ENCODE measurements at places on chromosomes 1 and 21.
A peak's percentile ranks its signal among the peaks of the same experiment; 100 is the strongest.

DNA sequence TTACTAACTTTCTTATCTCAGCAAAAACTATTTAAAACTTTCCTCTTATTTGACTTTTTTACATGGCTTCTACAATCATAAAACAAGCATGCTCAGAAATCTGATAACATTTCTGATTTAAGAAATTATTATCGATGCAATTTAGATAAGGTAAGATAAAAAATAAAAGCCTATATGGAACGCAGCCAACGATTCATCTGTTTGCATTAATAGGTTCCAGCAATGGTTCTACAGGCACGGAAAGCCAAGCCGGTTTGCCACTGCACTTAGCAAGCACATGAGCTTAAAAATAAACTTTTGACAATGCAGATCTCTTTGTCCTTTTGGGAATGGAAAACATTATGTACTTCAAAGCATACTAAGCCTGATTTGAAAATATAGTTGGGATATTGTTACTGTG, 77.5 kb upstream of the KCNK2 start:
- DNase-seq = no peak

- DNase-seq = no peak
These were observed 17.5 kb upstream of the PDIK1L start for GRCh38 chr1:26094076-26094669.

DNA sequence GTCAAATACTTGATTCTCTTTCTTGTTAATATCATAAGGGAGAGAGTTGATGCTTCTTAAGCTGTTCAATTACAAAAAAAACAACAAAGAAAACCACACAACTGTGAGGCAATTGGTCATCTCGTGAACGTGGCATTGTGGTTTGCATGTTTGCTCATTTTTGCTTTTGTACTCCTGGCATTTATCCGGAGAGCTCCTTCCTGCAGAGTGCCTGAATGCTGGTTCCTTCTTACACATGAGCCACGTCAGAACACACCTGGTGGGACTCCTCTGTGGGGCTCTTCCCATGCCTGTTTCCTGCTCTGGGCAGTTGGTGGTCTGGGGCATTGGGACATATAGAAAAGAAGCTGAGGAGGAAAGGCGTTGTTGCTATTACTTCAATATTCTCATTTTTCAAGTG, 25.7 kb downstream of the KCNK1 start:
- DNase-seq = no peak

- DNase-seq = no peak
These were observed 51.3 kb downstream of the PRPF38A start for GRCh38 chr1:52455686-52456085.

DNA sequence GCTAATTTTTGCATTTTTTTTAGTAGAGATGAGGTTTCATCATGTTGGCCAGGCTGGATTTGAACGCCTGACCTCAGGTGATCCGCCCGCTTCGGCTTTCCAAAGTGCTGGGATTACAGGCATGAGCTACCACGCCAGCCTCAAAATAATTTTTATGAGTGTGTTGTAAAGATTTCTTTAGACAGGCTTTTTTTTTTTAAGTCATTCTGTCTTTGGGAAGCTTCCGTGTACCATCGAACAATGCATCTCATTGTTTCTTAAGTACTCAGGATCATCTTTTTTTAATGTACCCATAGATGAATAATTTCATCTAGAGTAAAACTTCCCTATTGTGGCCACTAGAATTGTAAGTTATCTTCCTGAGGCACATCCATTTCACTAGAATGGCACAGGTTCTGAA, 19.6 kb upstream of the SDC3 start:
- DNase-seq = no peak

DNA sequence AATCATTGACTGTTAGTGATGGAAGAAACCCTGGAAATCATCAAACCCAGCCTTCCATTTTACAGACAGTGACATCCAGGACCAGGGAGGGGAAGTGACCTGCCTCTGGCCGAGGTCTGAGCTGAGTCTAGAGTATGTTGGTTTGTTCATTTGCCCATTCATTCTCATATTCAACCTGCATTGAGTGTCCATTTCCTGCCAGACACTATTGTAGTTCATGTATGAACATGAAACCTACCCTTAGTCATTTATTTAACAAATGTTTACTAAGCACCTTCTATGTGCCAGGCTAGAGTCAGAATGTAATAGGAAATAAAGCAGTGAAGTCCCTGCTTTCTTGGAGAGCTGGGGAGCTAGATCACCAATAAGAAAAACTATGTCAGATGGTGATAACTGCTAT, 51.3 kb downstream of the KCND3 start:
- no peak for DNase-seq

DNA sequence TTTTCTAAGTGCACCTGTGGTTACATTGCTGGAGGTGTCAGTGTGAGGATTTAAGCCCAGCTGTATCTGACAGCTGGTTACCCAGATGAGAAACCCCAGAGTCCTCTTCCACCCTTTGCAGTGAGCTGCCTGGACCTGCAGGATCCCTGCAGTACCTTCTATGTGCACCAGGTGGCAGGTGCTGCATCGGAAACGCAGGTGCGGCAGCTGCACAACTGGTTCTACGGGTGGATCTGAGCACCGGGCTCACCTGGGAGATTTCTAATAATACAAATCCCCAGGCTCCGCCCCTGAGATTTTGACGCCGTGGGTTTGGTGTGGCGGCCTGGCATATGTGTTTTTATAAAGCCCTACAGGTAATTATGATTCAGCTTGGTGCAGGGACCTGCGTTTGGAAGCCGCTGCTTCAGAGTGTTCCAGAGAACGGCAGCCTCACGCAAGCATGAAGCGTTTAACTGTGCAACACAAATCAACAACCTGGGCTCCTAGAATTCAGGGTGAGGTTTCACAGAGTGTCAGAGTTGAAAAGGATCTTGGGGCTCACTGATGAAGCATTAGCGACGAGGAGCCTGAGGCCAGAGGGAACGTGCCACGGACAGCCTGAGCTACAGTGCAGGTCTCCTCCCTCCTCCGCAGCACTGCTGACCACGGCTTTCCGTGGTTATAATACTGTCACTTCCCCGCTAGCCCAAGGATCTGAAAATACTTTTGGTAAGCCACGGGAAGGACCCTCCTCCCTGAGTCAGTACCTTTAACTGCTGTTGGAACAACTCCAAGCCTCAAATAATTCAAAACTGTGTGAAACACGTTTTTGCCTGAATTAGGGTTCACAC, 96.7 kb upstream of the TRABD2B start:
- DNase-seq = peak; percentile 63

GRCh38 chr1:238653693-238654321, 732.6 kb upstream of the CHRM3 start:
- no peak for DNase-seq

- DNase-seq = no peak
These were observed 504 bp upstream of the SDHC start for GRCh38 chr1:161313554-161314200.

DNA sequence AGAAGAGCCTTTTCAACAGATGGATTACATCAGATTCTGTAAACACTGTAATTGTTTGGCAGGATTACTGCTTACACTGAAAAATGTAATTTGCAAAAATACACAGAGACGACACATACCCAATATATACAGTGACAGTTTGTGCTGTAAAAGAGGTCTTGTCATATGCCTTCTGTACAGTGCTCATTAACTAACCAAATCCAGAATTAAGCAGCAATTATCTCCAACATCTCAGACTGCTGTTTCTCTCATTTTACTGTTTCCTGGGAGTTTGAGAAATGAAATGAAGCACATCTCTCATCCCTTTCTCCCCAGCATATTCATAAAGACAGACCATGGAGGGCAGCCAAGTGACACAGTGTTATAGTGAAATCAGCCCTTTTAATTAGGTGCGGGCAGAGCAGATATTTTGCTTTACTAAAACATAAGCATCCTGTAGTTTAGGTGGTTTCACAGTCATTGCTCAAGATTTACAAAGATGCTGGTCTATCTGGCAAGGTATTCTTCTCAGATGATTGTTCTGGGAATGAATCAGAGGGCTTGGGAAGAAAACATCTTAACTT, 618.4 kb upstream of the USP24 start:
- DNase-seq = no peak

- no peak for DNase-seq
These were observed 13.8 kb downstream of the ALG14 start for GRCh38 chr1:95058974-95059373.

DNA sequence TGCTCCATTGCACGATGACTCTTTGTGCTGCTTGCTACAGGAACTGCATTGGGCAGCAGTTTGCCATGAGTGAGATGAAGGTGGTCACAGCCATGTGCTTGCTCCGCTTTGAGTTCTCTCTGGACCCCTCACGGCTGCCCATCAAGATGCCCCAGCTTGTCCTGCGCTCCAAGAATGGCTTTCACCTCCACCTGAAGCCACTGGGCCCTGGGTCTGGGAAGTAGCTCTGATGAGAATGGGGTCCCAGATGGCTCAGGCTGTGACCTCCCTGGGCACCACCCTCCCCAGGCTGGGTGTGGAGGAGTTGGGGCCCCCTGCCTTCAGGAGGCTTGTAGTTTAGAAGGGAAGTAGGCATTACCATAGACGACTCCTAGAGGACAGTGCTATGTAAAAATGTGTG, 19.7 kb downstream of the CYP4B1 start:
- no peak for DNase-seq

DNA sequence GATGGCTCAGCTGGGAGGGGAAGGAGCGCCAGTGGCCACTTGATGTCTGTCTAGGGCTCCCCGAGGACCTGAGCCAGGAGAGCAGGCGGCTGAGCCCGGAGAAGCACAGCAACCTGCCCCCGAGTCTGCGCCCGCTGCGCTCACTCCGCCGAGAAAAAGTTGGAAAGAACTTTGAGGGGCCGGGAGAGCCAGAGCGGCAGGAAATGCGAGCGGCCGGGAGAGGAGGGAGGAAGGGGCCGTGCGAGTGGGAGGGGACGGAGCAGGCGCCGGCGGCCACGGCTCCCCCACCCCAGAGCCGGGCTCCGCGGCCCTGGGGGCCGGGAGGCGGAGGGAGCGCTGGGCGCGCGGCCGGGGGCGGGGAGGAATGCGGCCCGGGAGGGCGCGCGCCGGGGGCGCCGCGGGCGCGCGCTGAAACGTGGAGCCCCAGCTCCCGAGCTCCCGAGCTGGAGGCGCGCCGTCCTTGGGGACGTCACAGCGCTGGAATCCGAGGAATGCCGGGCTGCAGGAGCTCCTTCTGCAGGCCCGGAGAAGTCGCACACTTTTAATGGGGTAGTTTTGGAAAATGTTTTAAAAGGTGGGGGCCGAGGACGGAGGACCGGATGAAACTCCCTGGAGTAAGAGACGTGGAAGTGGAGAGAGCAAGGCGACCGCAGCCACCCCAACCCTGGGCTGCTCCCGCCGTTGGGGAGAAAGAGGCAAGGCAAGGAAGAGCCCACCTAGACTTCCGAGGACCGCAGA, at the start of gene PTPN14:
TSS of gene PTPN14 (minus strand) at position 167 of the 738 bp plus-strand sequence. CDS start 86,799 bp downstream, outside the sequence.
- DNase-seq = no peak

DNA sequence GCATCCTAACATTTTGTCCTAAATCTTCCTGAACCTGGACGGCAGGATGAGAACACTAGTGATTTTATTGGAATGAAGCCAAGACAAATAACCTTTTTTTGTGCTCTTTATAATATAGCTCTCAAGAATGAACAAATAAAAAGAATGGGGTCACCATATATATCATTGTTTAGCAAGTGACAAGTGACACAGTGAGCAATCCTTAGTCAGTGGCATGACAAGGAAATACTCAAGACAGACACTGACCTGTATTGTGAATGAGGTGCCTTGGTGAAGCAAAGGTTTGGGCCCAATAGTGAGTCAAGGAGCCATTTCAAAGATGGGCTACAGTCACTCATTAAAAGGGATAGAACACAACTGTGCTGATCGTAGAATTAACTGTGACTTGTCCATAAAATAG, 35.7 kb downstream of the PTGFR start:
- DNase-seq = no peak

DNA sequence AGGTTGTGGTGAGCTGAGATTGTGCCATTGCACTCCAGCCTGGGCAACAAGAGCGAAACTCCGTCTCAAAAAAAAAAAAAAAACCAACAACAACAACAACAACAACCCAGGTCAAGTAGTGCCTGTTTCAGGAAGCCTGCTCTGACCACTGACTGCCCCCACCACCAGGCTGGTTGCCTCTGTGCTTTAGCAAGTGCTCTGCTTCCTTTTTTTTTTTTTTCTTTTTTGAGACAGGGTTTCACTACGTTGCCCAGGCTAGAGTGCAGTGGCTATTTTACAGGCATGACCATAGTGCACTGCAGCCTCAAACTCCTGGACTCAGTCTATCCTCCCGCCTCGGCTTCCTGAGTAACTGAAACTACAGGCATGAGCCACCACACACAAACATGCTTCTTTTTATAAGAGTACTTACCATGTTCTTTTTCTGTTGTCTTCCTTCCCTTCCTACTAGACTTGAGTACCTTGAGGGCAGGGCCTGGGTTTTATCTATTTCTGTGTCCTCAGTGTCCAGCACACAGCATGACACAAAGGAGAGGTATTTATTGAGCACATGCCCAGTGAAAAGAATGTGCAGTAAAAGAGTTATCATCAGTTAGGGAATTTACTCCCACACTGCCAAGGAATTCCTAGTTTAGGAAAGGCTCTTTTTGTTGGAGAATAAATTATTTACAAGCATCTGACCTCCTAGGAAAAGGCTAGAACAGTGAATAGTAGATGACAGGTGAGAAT, 9.9 kb upstream of the COA7 start:
- DNase-seq = no peak

DNA sequence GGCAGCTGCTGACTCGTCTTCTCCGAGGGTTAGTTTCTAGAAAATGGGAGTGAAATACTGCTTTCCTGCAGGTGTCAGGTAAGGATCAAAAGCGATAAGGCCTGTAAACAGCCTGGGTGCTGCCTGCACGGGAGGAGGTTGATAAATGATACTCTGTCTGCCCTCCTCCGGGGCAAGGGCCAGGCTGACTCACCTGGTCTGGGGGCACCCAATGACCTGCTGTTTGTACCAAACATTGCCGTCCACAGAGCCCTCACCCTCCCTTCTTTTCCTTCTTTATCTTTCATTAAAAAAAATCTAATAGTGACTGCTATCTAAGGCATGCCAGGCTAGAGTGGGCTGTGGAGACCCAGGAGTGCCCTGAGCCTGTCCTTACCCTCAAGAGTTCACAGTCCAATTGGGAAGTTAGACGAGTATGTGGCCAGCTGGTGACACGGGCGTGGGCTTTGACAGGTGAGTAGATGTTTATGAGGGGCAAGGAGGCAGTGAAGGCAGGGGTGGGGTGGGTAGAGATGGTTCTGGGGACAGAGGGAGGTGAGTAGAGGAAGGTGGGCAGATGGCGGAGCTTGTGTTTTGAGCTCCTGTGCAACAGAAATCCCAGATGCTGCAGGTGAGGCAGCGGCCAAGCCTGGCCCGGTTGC, 16.2 kb downstream of the EDN2 start:
- DNase-seq = no peak

- no peak for DNase-seq
These were observed 67.9 kb upstream of the MACF1 start for GRCh38 chr1:39136638-39137037.

- no peak for DNase-seq
These were observed 320.5 kb downstream of the KCTD3 start for GRCh38 chr1:215887627-215888026.

DNA sequence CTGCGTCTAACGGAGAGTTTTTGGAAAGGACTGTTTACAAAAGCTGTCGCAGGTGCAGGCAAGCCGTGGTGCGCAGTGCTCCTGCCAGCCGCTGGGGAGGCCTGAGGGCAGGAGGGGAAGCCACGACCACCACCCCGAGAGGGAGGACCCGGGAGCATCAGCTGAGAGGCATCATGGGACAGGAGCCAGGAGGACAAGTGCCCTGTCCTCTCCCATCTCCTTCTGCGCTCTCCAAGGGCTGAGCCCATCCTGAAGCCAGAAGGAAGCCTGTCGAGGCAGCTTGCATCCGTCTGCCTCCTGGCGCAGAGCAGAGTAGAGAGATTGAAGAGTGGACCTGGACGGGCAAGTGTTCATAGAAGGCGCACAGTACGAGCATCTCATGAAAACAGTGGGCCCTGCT, 310.9 kb downstream of the KIF26B start:
- no peak for DNase-seq
